ENCODE measurements at places on chromosomes 16 and 17.

DNA sequence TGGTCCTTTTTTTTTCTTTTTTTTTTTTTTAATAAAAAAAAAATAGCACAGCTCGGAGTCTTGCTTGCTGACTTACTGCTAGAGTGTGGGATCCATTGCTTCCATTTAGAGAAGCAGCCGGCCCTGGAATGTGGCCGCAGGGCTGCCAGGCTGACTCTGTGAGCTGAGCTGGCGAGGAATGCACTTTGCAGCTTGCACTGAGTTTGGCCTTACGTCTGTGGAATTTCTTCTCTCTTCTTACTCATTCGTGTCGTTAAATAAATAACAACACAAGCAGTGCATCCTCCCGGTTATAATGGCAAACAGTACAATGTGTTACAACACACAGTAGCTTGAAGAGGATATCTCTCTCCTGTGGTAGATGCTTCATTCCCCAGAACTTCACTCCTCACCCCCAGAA is 69.2 kb downstream of the PRKCB start:
- DNase-seq, result no peak

DNA sequence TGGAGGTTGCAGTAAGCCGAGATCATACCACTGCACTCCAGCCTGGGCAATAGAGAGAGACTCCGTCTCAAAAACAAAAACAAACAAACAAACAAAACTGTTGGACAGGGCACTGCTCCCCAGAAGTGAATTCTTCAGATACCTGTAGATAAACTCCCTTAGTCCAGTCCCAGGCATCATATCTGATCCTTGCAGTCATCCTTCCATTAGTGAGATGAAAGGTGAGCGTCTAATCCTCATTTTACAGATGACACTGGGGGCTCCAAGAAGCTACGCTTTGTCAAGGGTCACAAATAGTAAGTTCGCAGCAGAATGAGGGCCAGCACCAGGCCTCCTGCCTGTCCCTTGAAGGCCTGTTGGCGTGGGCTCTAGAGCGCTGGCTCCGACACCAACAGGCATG is 102.0 kb downstream of the OR1D5 start:
- DNase-seq, result no peak

DNA sequence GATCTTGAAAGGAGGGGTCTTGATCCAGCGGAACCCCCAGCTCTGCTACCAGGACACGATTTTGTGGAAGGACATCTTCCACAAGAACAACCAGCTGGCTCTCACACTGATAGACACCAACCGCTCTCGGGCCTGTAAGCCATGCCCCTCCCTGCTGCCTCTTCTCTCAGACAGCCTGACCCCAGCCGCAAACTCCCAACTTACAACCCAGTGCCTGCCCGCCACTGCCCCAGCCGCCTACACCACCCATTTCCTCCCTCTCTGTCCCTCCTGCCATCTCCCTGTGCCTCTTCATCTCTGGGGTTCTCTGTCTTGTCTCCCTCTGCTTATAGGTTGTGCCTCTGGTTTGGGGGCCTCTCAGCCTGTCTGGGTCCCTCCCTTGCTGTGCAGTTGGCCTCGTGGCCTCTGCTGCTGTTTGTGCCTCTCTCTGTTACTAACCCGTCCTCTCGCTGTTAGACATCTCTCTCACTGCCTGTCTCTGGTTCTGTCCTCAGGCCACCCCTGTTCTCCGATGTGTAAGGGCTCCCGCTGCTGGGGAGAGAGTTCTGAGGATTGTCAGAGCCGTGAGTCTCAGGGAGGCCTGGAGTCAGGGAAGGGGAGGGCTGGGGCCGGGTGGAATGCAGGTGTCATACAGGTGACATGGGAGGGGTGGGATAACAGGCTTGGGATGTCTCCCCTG is 9.6 kb downstream of the ERBB2 start:
- no peak for DNase-seq

GRCh38 chr16:53672461-53672860 is 31.2 kb downstream of the RPGRIP1L start:
- no peak for DNase-seq

GRCh38 chr16:52869243-52869642 is 183.5 kb downstream of the CHD9NB start:
- no peak for DNase-seq
